Spinal cord (tissue), 10 donors: ENCODE measurements at places on chromosomes 7 and 10. TPM values are rescaled to one million over a fixed set of nuclear protein-coding genes. Genes with fewer than 3 reads are reported as not detected.

DNA sequence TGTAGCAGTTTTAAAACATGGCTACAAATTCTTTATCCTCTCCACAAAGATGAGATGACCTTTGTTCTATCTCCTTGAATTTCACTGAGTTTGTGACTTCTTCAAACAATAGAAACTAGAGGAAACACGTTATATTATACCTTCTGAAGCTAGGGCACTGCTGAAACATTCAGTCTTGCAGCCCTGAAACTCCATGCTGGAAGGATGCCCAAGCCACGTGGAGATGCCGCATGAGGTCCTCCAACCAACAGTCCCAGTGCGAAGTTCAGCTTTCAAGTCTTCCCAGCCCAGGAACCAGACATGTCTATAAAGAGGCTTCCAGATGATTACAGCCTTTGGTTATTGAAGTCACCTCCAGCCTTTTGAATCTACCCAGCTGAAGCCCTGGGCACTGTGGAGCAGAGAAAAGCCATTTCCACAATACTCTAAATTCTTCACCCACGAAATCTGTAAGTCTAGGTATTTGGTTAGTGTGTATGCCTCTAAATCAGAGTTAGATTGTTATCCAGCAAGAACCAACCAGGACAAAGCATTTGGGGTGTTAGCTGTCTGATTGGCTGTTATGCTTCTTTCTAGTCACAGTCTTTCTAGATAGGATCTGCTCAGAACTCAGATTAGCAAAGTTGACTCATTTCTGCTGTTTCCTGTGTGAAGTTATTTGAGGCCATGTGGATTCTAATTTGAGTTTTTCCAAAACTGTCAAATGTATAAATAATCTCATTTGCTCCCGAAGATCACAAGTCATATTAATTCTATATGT is 186.5 kb upstream of the TMEM72 start:
- no peak for DNase-seq

PRSS37 gene
- not detected for total RNA-seq

DNA sequence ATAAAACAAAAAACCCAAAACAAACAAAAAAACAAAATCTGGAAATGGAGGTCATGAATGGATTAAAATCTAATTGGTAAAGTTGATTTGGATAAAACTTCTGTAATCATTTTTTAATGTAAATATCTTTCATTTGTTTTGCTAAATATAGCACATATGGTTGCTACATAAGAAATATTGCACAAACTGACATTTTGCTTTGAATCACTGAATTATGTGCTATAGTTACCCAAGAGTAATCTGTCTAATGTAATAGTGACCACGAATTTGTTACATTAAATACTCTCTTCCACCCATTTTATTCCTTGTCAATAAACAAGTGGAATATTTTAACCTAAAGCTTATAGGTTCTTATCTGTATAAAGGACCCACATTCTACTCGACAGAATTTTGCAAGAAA is 6.2 kb downstream of the CFAP58 start:
- no peak for DNase-seq

- peak; percentile 60 for DNase-seq
Observed at GRCh38 chr7:90709501-90710465, 113.7 kb downstream of the CDK14 start.

SORCS3 gene
- total RNA-seq = 15.7 TPM

SPOCK2 gene
- total RNA-seq = 188 TPM

MKI67 gene
- 22.4 TPM for total RNA-seq

FXYD4 gene
- total RNA-seq = not detected

PSAP gene
- total RNA-seq = 1,163 TPM

CALHM1 gene
- total RNA-seq = 0.20 TPM

- DNase-seq = peak; percentile 59
Observed at GRCh38 chr7:134890246-134891240, 95.8 kb upstream of the AGBL3 start.

DNA sequence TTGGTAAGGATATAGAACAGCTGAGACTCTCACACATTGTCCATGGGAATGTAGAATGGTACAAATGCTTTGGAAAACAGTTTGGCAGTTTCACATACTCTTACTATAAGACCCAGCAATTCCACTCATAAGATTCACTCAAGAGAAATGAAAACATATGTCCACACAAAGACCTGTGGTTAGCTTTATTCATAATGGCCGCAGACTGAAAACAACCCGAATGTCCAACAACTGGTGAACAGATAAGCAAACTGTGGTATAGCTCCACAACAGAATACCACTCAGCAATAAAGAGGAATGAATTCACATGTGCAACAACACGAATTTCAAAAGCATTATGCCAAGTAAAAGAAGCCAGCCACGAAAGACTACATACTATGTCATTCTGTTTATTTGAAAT is 33.5 kb upstream of the CUL1 start:
- DNase-seq = no peak

OPN1SW gene
- not detected for total RNA-seq

NPSR1 gene
- total RNA-seq = 0.11 TPM

GRCh38 chr7:87874066-87874465 is 2.1 kb downstream of the SLC25A40 start:
- DNase-seq = no peak
